Astrocyte (in vitro differentiated cells and primary cell): ENCODE measurements at places on chromosomes 7 and 10. TPM values are rescaled to one million over a fixed set of nuclear protein-coding genes. Genes with fewer than 3 reads are reported as not detected.

Gene SLC18A3
- total RNA-seq: 1.0 and 4.6 TPM in 2 replicates

Gene DNAH11
- total RNA-seq: 0.43 and 0.72 TPM in 2 replicates

Gene PRKCQ
- total RNA-seq: 1.9 and 2.1 TPM in 2 replicates

Gene RAMP3
- total RNA-seq: not detected in 2 replicates

Gene EFCAB10
- 0.38 and 0.52 TPM in 2 replicates for total RNA-seq

- H3K27ac ChIP-seq: no peak overlapping the region
Measured at GRCh38 chr7:147584771-147585193, 1005.8 kb upstream of the C7orf33 start.

DNA sequence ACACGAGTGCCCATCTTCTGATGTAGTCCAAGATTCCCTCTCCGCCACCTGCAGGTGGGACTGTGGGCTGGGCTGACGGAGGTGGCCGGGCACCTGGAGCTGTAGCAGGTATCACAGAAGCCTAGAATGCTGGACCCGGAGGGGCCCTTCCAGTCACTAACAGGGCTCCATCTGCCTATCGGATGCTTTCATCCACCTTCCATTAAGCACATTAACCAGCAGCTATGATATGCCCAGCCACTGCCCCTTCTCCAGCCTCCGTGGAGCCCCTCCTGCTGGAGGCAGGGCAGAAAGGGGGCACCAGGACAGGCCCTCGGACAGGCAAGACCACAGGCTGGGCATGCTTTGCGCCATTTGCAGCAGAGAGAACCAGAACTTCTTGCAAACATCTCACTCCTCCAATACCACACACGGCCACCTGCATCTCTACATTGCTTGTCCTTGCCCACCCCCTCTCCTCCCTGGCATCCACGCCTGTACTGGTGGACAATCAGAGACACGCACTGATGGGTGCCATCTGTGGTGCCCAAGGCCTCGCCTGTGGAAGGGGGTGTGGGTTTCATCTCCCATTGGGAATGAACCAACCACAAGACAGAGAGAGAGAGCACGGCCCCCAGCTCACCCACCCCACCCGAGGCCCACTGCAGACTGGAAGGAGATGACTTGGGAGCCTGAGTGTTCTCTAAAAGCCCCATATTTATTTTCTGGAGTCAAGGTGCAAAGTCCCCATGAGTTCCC lies 16.8 kb downstream of the PRKAG2 start:
- DNase-seq: no peak
- no peaks in the 10 kb centered on the region for H3K36me3 ChIP-seq
- H3K4me1 ChIP-seq: no peaks in the 10 kb centered on the region
- H3K4me3 ChIP-seq: no peak overlapping the region
- H3K27ac ChIP-seq: no peak overlapping the region
- peaks cover 10% of the 10 kb centered on the region for H3K27me3 ChIP-seq

GRCh38 chr7:26005683-26006410 lies 146.2 kb upstream of the NFE2L3 start:
- H3K27me3 ChIP-seq: no peaks in the 10 kb centered on the region
- no peak overlapping the region for H3K4me3 ChIP-seq
- no peak for DNase-seq
- no peaks in the 10 kb centered on the region for H3K36me3 ChIP-seq
- no peak overlapping the region for H3K27ac ChIP-seq

DNA sequence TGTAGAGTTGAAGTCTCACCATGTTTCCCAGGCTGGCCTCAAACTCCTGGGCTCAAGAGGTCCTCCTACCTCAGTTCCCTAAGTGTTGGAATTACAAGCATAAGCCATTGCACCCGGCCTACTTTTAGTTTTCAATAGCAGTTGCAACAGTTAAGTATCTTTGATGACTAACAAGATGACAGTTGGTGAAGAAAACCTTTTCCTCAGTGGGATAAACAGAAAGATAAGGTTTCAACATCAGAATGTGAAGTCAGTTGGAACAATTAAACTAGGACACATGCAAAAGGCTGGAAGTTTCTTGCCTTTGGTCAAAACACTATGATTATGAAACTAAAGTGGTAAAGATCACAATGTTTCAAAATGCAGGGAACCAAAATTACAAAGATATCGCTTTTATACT lies 169.2 kb downstream of the ZNF438 start:
- H3K27me3 ChIP-seq: no peaks in the 10 kb centered on the region
- no peaks in the 10 kb centered on the region for H3K36me3 ChIP-seq
- H3K4me3 ChIP-seq: no peak overlapping the region
- peak; percentile 76 for DNase-seq
- no peaks in the 10 kb centered on the region for H3K4me1 ChIP-seq
- H3K27ac ChIP-seq: no peak overlapping the region

DNA sequence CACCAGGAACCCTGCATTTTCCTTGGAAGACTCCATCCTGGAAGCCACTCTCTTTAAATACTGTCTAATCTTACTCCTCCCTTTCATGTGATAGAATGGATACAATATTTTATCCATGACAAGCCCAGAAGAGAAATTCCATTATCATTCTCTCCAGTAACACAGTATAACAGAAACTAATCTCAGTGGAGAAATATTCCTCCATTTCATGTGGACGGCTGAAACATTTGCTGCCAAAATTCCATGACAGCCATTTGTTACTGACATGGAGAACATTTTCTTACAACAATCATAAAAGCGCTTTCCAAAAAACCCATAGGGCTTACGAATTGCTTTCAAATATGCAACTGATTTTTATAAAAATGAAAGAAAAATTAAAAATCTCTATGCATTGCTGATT lies 392.8 kb upstream of the KLF6 start:
- no peaks in the 10 kb centered on the region for H3K27me3 ChIP-seq

GRCh38 chr7:102981451-102981850 lies 68.7 kb downstream of the LRRC17 start:
- no peak overlapping the region for H3K27ac ChIP-seq
- DNase-seq: no peak
- no peak overlapping the region for H3K4me3 ChIP-seq
- peaks cover 11% of the 10 kb centered on the region for H3K4me1 ChIP-seq

DNA sequence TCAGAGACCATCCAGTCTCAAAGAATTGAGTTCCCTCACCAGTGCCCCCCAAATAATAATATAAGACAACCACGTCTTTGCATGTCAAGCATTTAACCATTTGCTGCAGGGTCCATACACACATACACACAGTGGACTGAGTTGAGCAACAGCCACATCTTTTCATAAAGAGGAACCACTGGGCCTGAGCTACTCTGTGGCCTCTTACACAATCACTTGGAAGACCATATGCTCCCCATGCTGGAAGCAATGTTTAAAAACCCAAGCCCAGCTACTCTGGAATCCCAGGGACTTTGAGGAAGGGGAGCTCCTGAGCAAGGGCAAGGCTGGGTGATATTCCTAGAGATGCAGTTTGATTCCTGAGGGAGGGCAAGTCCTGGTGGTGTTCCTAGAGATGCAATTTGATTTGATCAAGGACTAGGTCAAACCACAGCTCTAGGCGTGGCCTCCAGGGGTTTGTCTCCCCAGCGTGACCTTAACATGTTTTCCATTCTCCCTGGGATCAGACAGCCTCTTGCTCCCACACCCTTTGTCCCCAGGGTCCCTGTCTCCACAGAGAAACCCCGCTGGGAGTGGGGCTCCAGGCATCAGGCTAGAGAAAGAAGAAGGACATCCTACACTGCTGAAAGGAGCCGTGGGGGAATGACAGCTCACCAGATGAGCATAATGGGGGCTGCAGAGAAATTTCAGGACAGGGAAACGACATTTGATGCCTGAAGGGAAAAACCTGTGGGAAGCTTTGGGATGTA lies 376.2 kb upstream of the MGMT start:
- no peaks in the 10 kb centered on the region for H3K36me3 ChIP-seq
- DNase-seq: no peak
- no peak overlapping the region for H3K27ac ChIP-seq
- no peaks in the 10 kb centered on the region for H3K27me3 ChIP-seq

DNA sequence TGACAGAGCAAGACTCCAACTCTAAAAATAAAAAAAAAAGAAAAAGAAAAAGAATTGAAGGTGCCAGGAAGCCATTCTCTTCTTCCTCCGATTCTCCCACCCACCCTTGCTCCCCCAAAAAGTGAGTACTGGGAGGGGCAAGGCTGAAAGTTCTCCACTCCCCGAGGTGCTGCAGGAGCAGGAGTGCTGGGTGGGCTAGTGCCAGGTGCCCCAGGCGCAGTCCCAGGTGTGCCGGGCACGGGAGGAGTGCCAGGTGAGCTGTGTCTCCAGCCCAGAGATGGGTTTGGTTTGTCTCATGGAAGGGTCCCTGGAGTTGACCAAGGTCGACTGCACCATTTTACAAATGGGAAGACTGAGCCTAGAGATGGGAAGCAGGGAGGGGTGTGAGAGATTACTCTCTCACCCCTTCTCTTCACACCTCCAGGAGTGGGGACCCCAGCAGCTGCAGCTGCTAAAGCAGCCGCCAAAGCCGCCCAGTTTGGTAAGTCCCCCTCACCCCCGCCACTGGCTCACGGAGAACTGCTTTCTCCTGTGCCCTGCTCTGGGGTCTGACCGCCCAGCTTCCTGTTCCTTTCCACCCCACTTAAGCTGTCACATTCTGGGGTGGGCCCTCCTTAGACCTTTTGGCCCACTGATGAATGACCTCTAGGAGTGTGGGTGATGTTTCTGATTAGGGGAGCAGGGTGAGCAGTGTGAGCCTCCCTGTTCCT lies 26.2 kb upstream of the LIMK1 start:
- peaks cover 11% of the 10 kb centered on the region for H3K4me1 ChIP-seq
- H3K27me3 ChIP-seq: no peaks in the 10 kb centered on the region
- no peak overlapping the region for H3K4me3 ChIP-seq
- H3K27ac ChIP-seq: no peak overlapping the region

DNA sequence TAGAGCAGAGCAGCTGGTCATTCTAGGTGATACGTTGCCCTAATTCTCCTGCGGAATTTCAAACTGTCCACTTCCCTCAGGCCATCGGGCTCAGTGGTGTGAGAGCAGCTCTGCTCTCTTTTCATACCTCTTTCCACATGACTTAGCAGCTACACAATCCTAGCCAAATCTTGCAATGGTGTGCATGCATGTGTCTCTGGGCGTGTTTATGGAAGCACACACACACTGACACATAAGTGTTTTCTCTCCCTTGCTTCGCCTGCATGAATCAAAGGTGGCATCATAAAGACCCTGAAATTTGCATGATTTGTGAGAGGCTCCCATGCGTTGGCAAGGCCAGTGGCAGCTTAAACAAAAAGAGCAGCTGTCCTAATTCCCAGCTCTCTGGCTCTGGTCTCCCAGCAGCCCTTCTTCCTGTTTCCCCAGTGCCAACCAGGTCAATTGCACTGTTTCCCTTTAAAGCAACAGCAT lies 1189.5 kb downstream of the GATA3 start:
- no peak overlapping the region for H3K4me3 ChIP-seq
- no peaks in the 10 kb centered on the region for H3K4me1 ChIP-seq
- no peak overlapping the region for H3K27ac ChIP-seq

DNA sequence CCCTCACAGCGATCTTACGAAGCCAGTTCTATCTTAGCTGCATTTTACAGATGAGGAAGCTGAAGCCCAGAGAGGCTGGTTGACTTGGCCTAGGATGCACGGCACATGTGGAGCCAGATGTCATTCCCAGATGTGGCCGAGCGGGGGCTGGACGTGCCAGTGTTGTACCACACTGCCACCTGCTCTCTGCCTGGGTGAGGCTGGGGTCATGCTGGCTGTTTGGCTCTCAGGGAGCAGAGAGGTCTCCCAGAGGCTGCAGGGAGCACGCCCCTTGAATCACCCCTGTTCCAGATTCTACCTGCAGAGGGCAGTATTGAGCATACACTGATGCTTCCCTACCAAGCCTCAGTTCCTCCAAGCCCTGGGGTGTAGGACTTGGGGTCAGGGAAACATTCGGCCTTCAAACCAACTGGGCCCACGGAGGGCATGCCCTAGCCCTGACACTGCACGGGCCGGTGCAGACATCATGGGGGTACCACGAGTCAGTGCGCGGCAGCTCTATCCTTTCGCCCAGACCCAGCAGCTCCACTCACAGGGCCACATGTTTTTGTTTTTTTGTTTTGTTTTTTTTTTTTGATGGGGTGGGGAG lies 3.8 kb upstream of the GTF2IRD1 start:
- H3K36me3 ChIP-seq: no peaks in the 10 kb centered on the region
- peaks cover 8% of the 10 kb centered on the region for H3K4me1 ChIP-seq
- H3K27ac ChIP-seq: no peak overlapping the region
- DNase-seq: no peak

GRCh38 chr10:88582411-88582805 lies 710 bp downstream of the RNLS start:
- no peaks in the 10 kb centered on the region for H3K36me3 ChIP-seq
- no peaks in the 10 kb centered on the region for H3K4me1 ChIP-seq
- no peaks in the 10 kb centered on the region for H3K27me3 ChIP-seq

DNA sequence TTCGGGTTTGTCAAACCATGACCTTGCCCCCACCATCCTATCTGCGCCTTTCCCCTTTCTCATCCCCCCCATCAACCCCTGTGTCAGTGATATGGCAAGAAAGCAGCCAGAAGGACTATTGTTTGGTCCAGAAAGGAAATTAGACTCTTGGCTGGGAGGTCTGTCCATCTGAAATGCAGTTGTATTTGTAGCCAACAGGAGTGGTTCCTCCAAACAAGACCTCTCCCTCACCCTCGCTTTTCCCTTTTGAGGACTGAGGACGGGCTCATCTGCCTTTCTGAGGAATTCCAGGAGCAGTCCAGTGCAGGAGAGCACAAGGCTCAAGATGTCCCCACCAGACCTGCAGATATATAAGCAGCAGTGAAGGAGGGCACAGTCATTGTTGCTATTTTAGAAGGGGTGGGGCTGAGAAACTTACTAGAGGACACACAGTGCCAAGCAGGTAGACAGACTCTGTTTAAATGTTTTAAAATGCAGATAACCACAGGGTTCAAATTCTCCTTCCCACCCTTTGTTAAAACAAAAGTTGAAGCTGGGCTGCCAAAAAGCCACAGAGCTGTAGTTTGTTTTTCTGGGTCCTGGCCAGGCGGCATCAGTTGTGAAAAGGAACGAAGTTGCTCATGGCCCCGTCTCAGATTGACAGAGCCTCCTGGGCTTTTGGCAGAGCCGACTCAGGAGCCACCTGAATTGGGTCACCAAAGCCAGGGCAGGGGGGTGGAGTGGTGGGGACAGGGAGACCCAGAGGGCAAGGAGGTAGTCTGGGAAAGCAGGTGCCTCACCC lies 37.3 kb downstream of the CYP17A1 start:
- peak; percentile 31 for DNase-seq
- H3K4me1 ChIP-seq: peaks cover 38% of the 10 kb centered on the region
- no peaks in the 10 kb centered on the region for H3K27me3 ChIP-seq
- H3K27ac ChIP-seq: no peak overlapping the region
- H3K4me3 ChIP-seq: no peak overlapping the region
- H3K36me3 ChIP-seq: peaks cover 6% of the 10 kb centered on the region

DNA sequence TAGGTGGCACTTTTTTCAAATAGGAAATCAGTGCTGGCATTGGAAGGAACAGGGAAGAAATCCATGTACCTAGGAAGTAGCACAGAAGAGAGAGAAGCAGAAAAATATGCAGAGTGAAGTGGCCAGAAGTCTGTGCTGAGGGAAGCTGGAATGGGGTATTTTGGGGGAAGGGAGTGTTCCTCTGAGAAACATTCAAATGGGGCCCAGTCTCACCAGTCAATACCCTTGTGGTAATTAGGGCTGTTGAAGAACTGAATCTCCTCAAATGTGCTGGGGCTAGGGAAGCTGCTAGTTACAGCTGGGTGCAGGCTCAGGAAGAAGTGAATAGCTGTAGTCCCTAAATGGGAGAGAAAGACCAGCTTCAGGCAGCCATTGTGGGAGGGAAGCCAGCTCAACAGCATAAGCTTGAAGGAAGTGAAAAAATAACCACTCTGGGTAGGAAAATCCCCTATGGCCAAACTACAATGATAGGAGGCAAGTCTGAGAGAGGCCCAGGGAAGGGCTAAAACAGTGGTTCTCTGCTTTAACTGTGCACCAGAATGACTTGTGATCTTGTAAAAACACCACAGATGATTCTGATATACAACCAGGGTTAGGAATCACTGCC lies 7.6 kb downstream of the NDST2 start:
- peaks cover 39% of the 10 kb centered on the region for H3K36me3 ChIP-seq
- DNase-seq: no peak
- H3K27ac ChIP-seq: no peak overlapping the region
- no peaks in the 10 kb centered on the region for H3K27me3 ChIP-seq
